ENCODE measurements at places on chromosomes 5 and 9.

- no peak for DNase-seq
Observed at GRCh38 chr5:154513669-154514084, 35.6 kb upstream of the HAND1 start.

DNA sequence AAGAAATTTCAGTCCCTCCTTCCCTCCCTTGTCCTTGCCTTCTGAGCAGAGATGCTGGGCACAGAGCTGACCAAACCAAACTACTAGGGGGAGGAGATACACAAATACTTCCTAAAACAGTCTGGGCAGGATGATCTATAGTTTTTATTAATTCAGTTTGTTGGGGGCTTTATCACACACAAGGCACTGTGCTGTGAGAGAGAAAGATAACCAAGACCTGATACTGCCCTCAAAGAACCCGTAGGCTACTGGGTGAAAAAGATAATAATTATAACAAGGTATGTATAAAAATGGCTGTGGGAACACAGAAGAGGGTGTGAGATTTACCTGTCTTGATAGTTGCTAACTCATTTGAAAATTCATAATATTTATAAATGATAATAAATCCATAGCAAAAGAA lies 354.7 kb downstream of the NDUFS4 start:
- no peak for DNase-seq

- DNase-seq: no peak
Observed at GRCh38 chr9:11577522-11577921, 964.7 kb upstream of the PTPRD start.

- no peak for DNase-seq
Observed at GRCh38 chr5:17081142-17081541, 136.3 kb upstream of the BASP1 start.

GRCh38 chr5:122435234-122435633 lies 123.2 kb downstream of the SNCAIP start:
- no peak for DNase-seq

DNA sequence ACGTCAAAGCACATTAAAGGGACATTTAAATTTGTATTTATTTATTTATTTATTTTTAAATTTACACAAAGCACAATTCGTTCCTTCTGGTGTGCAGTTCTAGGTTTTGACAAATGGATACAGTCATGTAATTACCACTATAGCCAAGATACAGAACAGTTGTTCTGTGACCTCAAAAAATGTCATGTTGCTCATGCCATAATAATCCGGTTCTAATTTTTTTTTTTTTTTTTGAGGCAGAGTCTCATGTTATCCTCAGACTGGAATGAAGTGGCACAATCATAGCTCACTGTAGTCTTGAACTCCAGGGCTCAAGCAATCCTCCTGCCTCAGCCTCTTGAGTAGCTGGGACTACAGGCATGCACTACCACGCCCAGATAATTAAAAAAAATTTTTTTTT lies 7.8 kb downstream of the IGFBPL1 start:
- no peak for DNase-seq

GRCh38 chr5:54656261-54656728 lies 138.7 kb downstream of the SNX18 start:
- DNase-seq: no peak

DNA sequence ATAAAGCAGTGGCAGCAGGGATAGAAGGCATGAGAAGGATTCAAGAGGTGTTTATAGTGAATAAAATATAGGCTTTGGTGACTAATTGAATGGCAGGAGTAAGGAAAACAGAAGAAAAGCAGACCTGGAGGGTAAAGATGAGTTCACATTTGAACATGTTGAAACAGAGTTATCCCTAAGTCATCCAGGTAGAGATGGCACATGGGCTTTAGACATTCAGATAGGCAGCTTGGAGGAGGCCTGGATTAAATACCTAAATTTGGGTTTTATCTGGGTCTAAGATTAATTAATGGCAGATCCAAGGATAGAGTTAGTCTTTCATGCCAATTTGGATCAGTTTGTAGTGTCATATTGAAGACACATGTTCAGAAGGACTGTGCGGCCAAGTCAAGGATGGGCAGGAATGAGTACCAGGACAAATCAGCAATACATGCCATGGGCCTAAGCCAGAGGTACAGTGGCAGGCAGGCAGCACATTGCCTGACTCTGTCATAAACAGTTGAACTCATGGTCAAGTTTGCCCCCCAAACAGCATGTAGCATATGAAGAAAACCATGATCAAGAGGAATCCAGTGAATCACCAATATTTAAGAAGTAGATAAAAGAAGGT lies 115.5 kb upstream of the SLC12A2 start:
- DNase-seq: no peak

GRCh38 chr5:121851643-121852574 lies at the start of gene FTMT:
TSS of gene FTMT (plus strand) at chr5:121851882. CDS start at chr5:121851964, 82 bp downstream.
- DNase-seq: no peak

- no peak for DNase-seq
Observed at GRCh38 chr5:122105909-122106308, 23.4 kb upstream of the ZNF474 start.

- no peak for DNase-seq
Observed at GRCh38 chr5:74116266-74116665, 490.3 kb downstream of the ARHGEF28 start.

GRCh38 chr5:124519396-124519795 lies 227.0 kb downstream of the ZNF608 start:
- no peak for DNase-seq

GRCh38 chr9:34555500-34555899 lies 32.7 kb upstream of the ENHO start:
- no peak for DNase-seq

GRCh38 chr9:127012250-127012649 lies 97.7 kb downstream of the RALGPS1 start:
- DNase-seq: no peak

DNA sequence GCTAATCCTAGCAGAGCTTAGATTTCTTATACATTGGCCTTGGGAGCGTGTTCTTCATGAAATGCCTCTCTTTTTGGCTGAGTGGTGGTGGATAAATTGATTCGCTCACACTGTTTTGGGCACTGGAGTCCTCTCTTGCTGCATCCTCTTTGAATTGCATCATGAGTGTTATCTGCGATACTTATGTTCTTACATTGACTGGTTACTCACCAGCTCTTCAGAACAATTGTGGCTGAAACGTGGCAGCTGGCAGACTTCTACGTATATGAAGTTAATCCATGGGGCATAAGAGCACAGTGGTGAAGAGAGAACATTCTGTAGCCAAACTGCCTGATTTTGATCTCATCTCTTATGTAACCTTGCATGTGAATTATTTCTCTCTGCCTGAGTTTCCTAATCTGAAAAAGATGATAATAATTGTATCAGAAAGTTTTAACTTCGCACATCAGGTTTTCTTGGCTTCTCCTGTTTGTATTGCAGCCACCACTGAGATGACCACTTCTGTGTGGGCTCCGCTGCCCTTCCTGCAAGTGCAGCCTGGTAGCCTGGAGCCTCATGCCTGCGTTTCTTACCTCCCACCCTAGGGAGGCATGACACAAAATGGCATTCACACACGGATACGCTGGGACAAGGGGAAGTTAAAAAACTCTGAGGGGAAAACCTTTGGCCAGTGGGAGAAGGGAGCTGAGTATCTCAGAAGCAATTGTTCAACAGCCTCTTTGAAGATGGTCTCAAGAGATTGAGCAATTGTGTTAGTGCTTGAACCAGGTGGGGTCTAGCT lies 295.2 kb downstream of the ARHGAP26 start:
- DNase-seq: no peak
